ENCODE measurements at places on chromosomes 7 and 10.

DNA sequence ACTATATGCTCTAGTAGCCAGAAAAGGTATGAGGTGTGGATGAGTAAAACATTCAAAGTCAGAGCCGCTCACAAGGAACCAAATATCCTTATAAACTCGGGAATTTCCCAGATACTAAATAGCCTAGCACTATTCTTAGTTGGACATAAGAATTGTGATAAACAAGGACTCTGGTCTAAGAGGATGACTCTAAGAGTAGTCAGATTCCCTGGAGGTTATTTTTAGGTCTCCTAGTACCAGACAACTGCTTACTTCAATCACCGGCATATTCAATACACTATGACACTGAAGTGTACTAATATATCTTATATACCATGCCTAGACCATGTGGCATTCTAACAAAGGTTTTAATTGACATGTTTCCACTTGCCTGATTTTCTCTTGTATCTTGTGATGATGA lies 56.5 kb downstream of the LMBR1 start:
- DNase-seq, result no peak

GRCh38 chr10:110615057-110615747 lies 28.9 kb upstream of the RBM20 start:
- DNase-seq, result no peak

- no peak for DNase-seq
These were observed 44.4 kb upstream of the AMPH start for GRCh38 chr7:38675494-38676106.

GRCh38 chr10:29839826-29840515 lies 205.2 kb upstream of the SVIL start:
- no peak for DNase-seq

DNA sequence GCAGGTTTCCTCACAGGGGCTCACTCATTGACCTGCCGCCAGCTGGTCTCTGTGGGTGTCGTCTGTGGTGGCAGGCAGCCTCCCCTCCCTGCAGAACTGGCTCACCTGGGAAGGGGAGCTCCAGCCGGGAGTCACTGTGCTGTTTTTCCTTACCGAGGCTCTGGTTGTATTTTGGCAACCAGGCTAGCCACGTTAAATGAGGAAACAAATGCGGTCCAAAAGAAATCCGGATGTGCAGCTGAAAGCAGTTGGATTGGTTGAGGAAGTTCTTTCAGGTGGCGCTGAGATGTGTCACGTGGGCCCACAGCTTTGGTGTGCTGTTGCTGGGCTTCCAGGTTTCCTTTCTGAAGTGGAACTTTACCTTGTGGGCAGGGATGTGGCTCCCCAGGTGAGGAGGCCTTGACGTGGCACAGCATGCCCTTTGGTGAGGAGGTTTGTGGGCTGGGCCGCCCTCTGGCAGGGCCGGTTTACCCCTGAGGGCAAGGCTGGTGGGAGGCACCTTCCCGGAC lies 14.2 kb downstream of the MTURN start:
- DNase-seq, result no peak

DNA sequence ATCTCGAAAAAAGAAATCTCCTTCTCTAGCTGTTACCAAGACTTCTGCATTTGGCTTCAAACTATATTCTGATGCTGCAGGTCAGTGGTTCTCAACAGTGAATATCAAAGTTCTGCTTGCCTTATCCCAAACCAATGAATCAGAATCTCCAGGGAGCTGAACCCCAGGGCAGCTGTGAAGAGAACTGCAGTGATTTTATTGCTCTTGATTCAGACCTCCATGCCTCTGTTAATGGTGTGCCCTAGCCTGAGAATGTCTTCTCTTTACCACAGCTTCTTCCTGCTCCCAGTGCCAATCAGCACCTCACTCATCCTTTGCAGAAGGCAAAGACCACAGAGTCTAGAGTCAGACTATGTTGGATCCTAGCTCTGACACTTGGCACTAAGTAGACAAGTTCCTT lies 46.2 kb upstream of the MRLN start:
- DNase-seq, result no peak

DNA sequence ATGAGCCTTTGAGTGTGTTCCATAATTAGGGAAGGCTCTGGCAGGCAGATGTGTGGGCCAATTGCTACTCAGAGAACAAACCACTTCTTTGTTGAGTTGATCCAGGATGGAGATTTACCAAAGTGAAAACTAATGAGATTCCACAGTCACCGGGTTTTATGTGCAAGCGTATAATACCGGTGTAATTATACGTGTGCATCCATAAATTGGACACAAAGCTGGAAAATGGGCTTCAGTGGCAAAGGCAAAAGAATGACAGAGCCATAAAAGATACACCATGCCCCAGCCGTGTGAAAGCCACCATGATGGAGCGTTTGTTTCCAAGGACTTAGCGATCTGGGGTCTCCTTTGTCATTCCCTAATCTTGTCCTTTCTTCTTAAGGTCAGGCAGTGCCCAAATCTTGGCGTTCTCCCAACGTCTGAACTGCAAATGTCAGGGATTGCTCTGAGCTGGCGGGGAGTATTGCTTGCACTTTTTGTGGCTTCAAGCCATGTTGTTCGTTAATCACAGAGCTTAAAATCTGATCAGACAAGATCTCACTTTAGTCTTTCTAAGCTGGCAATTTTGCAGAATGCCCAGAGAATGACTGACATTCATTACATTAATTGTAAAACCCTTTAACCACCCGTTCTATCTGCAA lies 70.1 kb downstream of the NPTX2 start:
- DNase-seq, result no peak

DNA sequence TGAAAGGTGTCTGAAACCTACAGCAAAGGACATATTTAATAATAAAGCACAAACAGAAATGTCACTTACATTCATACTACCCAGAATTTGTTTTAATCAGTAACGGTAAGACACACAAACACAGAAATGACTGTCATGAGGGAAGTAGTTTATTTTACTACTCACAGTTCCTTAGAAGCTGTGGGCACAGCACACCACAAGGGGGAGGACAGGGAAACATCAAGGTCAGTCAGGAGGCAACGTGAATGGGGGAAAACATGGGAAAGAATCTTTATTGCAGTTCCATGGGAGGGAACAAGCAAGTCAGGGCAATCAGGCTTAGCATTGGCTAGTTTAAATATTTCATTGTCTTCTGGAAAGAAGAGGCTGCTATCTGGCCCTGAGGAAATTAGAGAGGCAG lies 123.8 kb upstream of the PDSS1 start:
- no peak for DNase-seq

- DNase-seq, result no peak
These were observed 3.4 kb downstream of the CALHM2 start for GRCh38 chr10:103448746-103449145.

All from liver (tissue), 10 donors.